Thyroid gland (tissue), 4 donors: ENCODE measurements at places on chromosomes 7 and 10.

DNA sequence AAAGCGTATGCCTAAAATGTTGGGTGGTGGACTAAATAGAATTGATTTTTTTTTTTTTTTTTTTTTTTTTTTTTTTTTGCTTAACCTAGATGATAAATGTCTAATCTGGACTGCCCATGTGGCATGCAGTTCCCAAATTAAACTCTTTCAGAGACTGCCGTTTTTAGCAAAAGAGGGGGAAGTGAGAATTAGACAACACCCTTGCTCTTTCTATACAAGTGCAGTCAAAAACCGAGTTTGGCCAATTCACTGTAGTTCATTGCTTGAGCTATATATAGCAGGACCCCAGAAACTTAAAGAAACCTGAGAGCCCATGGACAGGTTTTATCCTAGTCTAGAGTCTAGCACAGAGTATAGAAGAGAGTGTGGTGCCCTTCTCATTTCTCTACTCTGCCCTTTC is 141.9 kb downstream of the GRM3 start:
- H3K4me3 ChIP-seq = no peak overlapping the region
- no peaks in the 10 kb centered on the region for H3K36me3 ChIP-seq
- H3K4me1 ChIP-seq = no peaks in the 10 kb centered on the region
- DNase-seq = no peak
- no peaks in the 10 kb centered on the region for H3K27me3 ChIP-seq
- no peak overlapping the region for H3K27ac ChIP-seq

DNA sequence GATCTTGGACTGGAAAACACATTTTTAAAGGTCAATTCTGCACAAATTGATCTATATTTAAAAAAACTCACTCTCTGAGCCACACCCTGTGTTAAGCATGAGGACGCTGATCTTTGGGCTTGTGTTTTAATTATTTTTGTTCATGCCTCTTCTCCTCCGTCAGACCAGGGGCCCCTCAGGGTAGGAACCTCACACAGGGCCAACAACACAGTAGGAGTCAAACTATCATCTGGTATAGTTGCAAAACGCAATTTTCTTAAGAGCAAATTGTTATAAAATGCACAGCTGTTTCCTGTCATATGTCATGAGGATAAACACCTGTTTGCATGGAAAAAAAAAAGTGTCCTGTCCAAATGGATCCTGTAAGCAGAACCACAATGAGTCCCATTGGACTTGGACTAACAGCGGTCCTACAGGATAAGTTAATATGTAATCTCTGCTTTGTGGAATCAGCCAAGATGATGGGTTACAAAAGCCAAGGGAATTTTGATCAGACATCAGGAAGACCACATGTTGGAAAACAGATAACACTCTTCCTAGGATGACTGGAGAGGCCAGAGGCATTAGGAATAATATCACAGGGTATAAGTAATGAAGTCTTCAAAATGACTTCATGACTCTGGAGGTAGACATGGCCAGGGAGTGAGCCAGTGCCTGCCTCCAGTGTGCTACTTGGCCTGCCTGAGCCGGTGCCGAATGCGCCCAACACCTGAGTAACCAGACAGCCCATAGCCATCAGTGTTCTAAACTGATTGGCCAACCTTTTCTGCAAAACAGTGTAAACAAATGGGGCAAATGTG is 184.9 kb upstream of the ADCY1 start:
- no peak for DNase-seq
- H3K27me3 ChIP-seq = no peaks in the 10 kb centered on the region
- no peak overlapping the region for H3K4me3 ChIP-seq
- no peaks in the 10 kb centered on the region for H3K4me1 ChIP-seq
- H3K36me3 ChIP-seq = no peaks in the 10 kb centered on the region

GRCh38 chr7:80411621-80412020 is 100.2 kb downstream of the GNAT3 start:
- DNase-seq = no peak
- no peaks in the 10 kb centered on the region for H3K4me1 ChIP-seq
- H3K27me3 ChIP-seq = no peaks in the 10 kb centered on the region
- H3K4me3 ChIP-seq = no peak overlapping the region
- H3K36me3 ChIP-seq = no peaks in the 10 kb centered on the region

DNA sequence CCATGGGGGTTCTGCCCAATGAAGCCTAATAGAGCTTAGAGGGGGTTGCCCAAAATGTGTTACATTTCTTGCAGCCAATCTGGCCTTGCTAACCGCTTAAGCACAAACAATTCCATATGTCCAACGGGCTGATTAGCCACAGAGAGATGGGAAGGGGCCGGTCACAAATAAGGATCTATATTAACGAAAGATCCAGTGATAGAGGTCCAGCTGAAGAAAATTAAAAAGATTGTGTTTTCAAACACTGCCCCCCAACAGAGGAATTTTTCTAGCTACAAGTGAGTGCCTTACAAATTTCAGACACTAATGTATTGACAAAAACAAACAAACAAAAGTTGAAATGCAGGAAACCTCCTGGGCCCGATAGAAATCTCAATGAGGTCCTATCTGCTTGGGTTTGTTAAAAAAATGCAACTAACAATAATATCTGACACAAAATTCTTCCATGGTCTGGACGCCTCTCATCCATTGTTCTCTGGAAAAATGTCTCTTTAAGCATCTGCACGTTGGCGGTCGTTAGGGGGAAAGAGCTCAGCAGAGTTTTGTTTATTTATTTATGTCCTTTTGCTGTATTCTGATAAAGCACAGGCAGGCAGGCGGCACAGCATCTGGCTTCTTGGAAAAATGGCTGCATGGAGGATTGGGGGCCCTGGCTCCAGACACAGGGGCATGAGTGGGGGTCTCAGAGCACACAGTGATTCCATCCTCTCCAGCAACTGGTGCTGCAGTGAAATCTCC is 402.0 kb downstream of the RPS24 start:
- no peak overlapping the region for H3K4me3 ChIP-seq
- no peaks in the 10 kb centered on the region for H3K27me3 ChIP-seq
- peaks cover 42% of the 10 kb centered on the region for H3K4me1 ChIP-seq
- H3K27ac ChIP-seq = no peak overlapping the region
- no peaks in the 10 kb centered on the region for H3K36me3 ChIP-seq
- DNase-seq = no peak

- peak overlapping the region; percentile 88 for H3K27ac ChIP-seq
- H3K4me3 ChIP-seq = no peak overlapping the region
- H3K27me3 ChIP-seq = no peaks in the 10 kb centered on the region
These were observed 107.3 kb downstream of the ZMIZ1 start for GRCh38 chr10:79176052-79176501.

GRCh38 chr7:70872188-70872587 is 259.8 kb upstream of the GALNT17 start:
- no peaks in the 10 kb centered on the region for H3K4me1 ChIP-seq
- no peak overlapping the region for H3K4me3 ChIP-seq
- no peaks in the 10 kb centered on the region for H3K27me3 ChIP-seq

DNA sequence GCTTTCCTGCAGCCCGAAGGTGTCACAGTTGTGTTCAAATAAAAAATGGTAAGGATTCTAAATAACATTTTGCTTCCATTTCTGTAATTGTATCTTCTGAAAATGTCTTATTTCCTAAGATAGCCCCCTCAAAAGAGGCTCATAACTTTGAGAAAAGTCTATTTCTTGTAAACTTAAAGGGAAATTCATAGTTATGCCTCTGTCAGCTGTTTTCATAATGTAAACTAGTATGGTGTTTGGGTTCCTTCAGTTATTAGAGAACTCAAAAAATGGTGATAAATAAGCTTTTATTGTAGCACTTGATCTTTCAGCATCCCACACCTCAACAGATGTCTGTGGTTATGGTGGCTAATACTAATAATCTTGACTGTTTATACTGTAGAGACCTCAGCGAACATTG is 57.1 kb downstream of the KLHDC10 start:
- H3K27ac ChIP-seq = no peak overlapping the region
- H3K4me3 ChIP-seq = no peak overlapping the region
- no peaks in the 10 kb centered on the region for H3K27me3 ChIP-seq
- DNase-seq = no peak

DNA sequence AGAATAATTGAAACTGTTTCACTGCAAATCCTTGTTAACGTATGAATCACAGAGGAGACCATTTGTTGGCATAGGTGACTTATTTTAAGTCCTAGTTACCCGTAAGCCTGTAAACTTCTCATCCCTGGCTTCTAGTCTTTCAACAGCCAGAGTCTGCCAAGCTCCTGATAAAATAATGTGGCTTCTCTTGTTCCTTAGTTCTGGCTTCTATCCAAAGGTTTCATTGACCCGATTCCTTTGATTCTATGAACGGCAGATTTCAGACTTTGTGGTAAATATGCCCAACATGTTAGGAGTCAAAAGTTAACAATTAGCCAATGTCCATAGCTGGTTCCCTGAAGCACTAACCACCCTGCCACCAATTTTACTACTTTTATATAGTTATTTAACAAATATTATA is 23.3 kb downstream of the DNAH11 start:
- peaks cover 9% of the 10 kb centered on the region for H3K4me1 ChIP-seq
- no peak for DNase-seq
- no peak overlapping the region for H3K27ac ChIP-seq
- no peaks in the 10 kb centered on the region for H3K27me3 ChIP-seq
- no peak overlapping the region for H3K4me3 ChIP-seq

DNA sequence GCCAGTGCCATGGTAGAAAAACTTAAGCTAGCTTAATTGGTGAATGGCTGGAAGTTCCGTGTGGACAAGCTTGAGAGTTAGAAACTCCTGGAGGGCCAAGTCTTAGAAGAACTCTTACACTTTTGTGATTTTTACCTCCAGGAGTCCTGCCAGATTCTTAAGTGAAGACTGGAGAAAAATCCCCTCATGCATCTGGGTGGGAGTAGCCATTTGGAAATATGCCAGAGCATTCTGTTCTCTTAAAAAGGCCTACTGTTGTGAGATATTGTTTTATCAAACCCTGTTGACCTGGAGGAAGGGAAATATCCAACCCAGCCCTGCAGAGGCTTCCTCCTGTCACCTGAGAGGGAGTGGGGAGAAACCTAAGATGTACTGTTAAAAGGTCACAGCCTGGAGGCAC is 17.6 kb upstream of the MCM10 start:
- peak overlapping the region; percentile 8 for H3K27ac ChIP-seq
- H3K27me3 ChIP-seq = no peaks in the 10 kb centered on the region
- no peaks in the 10 kb centered on the region for H3K4me1 ChIP-seq
- peak; percentile 35 for DNase-seq

DNA sequence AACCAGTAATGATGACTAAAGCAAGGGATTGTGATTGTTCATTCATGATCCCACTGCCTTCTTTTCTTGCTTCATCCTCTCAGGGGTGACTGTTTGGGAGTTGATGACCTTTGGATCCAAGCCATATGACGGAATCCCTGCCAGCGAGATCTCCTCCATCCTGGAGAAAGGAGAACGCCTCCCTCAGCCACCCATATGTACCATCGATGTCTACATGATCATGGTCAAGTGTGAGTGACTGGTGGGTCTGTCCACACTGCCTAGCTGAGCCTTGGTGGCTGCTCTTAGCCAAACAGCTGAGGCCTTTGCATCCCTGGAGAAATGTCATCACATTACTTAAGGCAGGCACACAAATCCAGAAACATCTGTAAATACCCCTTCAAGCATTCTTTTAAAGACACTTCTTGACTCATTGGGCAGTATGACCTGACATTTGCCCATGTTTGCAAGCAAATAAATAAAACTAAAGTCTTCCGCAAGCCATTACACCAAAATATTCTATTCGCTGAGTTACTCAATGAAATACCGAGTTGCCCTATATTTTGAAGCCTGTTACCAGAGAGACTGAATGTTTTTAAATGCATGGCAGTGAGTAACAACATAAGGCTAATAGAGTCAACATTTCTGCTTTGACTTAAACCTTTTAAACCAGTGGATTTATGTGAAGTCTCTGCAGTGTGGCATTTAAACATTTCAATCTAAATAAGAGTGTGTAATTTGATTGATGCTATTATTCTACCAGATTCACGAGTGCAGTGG is 166.3 kb upstream of the LANCL2 start:
- peaks cover 16% of the 10 kb centered on the region for H3K4me1 ChIP-seq
- H3K27me3 ChIP-seq = no peaks in the 10 kb centered on the region
- peaks cover 40% of the 10 kb centered on the region for H3K36me3 ChIP-seq

DNA sequence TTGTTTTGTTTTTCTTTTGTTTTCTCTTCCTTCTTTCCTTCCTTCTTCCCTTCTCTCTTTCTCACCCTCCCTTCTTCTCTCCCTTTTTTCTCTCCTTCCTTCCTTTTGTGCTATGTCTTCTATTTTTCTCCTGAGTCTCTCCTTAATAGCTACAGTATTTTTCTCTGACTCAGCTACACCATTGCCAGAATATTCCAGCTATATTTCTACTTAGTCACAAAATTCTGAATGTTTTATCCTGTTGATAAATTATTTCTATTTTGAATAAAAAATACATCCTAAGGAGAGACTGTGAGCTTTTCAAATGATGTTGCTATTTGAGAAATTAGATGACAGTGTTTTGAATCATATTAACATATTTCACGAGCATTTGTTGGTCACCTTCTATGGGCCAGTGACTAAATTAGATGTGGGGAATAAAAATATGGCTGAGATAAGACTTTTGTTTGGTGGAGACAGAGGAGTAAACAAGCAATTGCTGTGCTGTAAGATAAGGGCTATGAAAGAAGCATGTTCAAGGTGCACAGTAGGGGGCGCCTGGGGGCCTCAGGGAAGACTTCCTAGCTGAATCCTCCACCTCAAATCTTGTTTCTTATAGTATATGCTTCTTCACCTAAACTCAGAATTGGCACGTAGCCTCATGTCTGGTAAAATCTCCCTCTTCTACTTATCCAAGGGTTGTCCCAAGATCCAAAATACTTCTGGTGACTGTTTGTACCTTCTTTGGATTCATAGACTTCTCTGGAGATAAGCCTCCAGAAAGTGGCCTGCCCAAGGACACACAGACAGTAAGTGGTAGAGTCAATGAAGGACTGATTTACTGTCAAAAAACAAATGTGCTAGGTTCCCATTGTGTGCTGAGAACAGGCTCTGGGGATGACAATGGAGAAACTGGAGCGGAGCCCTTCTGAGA is 115.5 kb upstream of the CREB5 start:
- H3K27me3 ChIP-seq = no peaks in the 10 kb centered on the region
- H3K36me3 ChIP-seq = no peaks in the 10 kb centered on the region
- no peak overlapping the region for H3K27ac ChIP-seq
- DNase-seq = peak; percentile 32
- peaks cover 6% of the 10 kb centered on the region for H3K4me1 ChIP-seq

GRCh38 chr10:117830787-117831212 is 215.9 kb downstream of the RAB11FIP2 start:
- H3K27me3 ChIP-seq = no peaks in the 10 kb centered on the region
- H3K36me3 ChIP-seq = no peaks in the 10 kb centered on the region
- no peak overlapping the region for H3K4me3 ChIP-seq

GRCh38 chr7:18693816-18694215 is 198.3 kb downstream of the HDAC9 start:
- no peak for DNase-seq
- H3K36me3 ChIP-seq = no peaks in the 10 kb centered on the region
- no peaks in the 10 kb centered on the region for H3K4me1 ChIP-seq
- no peaks in the 10 kb centered on the region for H3K27me3 ChIP-seq
- no peak overlapping the region for H3K27ac ChIP-seq
- H3K4me3 ChIP-seq = no peak overlapping the region
